ENCODE measurements at places on chromosomes 16 and 17.
A peak's percentile ranks its signal among the peaks of the same experiment; 100 is the strongest.

GRCh38 chr17:77916264-77916663 lies 42.2 kb upstream of the TNRC6C start:
- DNase-seq: no peak

DNA sequence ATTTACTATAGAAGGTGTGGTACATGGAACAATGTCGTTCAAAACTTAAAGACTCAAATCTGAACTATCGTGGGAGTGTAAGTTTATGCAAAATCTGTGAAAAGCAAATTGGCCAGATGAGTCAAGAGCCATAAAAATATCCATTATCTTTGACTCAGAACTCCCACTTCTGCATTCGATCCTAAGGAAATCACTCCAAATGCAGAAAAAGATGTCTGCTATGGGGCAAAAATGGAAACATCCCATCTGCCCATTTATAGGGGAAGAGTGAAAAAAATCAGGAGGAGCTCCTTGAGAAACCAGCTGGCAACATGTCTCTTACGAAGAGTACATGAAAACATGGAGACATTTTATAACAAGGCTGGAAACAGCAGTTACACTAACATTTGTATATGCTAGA lies 43.6 kb upstream of the CCDC182 start:
- DNase-seq: no peak

GRCh38 chr17:81631482-81631881 lies 5.4 kb downstream of the NPLOC4 start:
- DNase-seq: no peak

DNA sequence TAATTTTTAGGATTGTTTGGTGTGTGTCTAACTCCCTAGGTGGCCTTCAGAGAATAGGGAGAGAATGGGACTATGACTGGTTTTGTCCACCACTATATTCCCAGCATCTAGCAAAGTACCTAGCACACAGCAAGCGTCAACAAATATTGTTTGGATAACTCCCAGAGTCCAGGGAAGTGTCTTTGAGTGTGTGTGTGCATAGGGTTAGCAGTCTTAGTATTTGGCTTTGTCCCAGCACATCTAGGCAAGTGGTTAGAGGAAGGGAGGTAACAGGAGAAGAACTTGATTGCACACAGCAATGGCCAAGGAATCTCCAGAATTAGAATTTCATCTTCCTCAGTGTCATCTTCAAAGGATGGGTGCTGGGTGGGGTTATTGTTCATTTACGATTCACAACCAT lies 385.4 kb upstream of the CDH5 start:
- DNase-seq: no peak

DNA sequence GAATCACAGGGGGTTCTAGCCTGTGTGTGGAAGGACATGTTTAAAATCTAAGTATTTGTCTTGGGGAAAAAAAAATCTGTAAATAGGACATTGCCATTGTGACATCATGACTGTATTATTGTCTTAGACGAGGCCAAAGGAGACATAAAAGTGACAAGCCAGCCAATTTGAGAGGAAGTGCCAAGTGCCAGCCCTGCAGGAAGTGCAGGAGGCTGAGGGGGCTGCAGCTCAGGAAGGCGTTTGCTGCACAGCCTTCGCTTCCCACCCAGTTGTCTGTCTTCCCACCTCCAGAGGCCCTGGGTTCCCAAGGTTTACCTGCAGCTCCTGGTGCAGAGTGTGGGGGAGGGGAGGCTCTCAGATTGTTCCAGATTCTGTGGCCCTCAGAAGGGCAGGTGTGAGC lies 1.3 kb downstream of the ADCY7 start:
- no peak for DNase-seq

DNA sequence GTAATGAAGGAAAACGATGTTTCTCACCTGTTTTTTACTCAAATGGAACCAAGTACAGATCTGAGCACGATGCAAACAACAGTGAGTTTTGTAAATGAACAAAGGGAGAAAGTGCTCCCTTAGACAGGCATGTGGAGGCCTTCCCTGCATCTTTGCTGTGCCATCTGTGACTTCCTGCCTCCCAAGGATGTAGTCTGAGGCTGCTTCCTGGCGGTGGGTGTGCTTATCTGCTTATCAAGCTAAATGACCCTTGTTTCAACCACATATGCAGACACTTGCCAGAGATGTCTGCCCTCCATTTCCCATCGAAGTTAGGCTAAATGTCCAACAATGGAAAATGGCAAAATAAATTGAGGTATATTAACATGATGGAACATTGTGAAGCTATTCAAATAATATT lies 34.6 kb downstream of the RGS9 start:
- DNase-seq: no peak

GRCh38 chr17:63406689-63407330 lies 39.3 kb downstream of the CYB561 start:
- peak; percentile 85 for DNase-seq

- DNase-seq: no peak
Observed at GRCh38 chr17:17677299-17678040, 3.8 kb upstream of the RAI1 start.

GRCh38 chr16:25264597-25264996 lies 7.0 kb upstream of the ZKSCAN2 start:
- no peak for DNase-seq

DNA sequence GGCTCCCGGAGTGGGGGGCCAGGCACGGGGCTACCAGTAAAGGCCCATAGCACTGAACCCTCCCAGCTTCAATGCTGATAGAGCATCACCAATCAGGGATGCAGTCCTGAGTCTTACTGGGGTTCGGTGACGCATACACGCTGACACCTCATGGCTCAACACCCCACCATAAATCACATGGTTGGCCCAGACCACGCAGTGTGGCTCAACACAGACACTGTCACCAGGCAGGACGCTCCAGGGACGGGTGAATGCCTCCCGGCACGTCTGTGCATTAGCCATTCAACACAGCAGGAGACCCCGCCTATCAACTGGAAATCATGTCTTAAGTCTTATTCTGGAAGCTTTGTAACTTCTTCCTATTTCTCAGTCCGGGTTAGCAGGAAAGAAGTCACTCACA lies 35.0 kb downstream of the NECAB2 start:
- no peak for DNase-seq

DNA sequence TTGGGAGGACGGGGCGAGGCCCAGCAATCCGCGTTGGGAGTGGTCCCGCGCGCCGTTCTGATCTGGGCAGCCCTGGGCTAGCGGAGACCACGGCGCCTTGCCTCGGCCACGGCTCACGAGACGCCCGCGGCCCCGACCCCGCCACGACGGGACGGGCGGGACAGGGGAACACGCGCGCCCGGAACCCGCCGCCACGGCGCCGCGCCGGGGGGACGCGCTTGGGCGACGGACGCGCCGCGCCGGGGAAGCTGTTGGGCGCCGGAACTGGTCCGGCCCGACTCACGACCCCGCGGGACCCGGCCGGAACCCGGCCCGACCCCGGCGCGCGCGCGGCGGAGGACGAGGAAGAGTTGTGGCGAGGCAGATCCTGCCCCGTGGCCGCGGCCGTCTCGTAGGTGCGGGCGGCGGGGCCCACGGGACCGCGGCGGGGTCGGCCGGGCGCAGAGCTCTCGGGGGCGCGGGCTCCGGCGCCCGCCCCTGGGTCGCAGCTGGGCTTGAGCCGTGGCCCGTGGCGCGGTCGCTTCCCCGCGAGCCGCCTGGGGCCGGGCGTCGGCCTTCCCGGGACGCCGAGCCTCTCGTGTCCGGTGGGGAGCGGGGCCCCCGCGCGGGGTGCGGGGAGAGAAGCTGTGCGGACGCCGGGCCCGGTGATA lies at the start of gene ACSF3:
TSS of gene ACSF3 (plus strand) at position 251 of the 650 bp plus-strand sequence. CDS start 6,830 bp downstream, outside the sequence.
- no peak for DNase-seq

DNA sequence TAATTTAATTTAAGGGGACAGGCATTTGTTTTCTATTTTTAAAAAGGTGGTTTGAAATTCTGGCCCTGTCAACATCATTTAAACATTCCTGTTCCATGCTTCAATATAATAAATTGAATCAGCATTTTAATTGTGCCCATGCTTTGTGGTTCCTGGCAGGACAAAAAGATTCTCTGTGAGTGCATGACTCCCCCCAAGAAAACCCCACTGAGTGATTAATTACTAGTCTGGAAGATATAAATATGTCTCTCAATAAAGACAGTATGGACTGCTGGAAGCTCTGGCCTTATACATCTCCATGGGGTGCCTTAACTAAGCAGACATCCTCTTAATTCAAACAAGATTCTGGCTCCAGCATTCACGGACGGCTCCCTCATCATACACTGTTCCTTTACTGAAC lies 95.0 kb upstream of the PSMD7 start:
- no peak for DNase-seq

- DNase-seq: no peak
Observed at GRCh38 chr17:14209215-14209614, 27.4 kb downstream of the CDRT15 start.

GRCh38 chr17:70905796-70906195 lies 736.5 kb downstream of the KCNJ2 start:
- DNase-seq: peak; percentile 26

DNA sequence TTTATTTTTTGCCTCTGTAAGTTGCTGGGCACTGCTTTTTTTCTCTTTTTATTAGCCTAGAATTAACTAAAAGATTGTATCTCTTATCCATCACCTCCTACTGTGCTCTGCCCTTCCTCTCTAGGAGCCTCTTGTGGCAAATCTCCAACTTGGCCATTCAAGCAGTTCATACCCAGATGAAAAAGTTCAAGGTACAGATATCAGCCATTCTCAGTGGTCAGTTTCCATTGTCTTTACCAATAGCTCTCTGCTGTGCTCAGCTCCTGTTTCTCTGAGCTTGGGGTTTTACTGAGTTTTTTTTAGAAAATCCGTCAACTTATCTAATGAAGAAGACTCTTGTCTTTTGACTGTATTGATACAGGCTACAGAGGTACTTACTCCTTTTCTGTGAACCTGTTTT lies 15.6 kb downstream of the MOSMO start:
- DNase-seq: no peak

- no peak for DNase-seq
Observed at GRCh38 chr16:7614021-7614795, 281.6 kb downstream of the RBFOX1 start.

GRCh38 chr16:56198006-56198754 lies 6.9 kb downstream of the GNAO1 start:
- no peak for DNase-seq

DNA sequence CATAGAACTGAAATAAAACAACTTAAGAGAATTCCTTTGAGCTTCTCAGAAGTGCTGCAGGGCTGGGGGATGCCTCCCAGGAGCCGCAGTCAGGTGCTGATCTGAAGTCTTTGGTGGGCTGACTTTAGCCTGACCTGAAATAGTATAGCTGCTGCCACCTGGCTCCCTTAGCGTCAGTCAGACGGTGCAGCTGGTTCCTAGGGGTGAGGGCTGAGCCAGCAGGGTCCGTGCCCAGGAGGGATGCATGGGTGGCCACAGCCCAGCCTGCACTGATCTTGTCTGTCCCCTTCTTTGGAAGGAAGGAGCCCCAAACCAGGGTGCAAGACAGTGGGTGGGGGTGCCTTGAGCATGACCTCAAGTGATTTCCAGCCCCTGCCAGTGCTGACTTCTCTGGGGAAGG lies 11.5 kb downstream of the MAPT start:
- no peak for DNase-seq

- DNase-seq: no peak
Observed at GRCh38 chr17:50170662-50171370, 5.0 kb downstream of the SGCA start.

DNA sequence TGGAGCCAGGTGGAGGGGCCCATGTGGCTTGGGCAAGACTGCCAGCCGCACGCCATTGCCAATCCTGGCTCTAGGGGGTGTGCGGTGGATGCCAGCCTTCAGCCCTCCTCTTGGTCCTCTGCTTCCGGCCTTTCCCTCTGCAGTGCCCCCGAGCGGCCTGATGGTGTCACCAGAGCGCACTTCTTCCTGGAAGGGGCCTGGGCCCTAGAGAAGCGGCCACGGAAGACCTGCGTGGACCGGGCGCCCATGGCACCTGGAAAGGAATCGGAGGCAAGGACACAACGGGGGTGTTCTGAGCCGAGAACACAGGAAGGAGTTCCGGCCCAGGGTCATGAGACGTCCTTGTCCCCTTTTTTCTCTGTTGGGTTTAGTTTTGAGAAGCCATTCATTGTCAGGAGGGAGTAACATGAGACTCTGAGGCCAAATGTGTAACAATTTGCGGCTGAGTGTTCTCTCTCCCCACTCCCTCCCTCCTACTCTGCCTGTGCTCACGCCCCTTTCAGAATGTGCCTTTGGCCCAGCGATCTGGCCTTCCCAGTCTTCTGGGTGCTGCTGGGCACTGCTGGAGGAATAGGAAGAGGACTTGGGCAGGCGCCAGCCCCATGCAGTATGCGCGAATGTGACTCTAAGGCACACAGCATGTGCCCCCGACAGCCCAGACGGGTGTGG lies 92.8 kb downstream of the IRX3 start:
- no peak for DNase-seq

GRCh38 chr17:15744074-15744676 lies 12.1 kb downstream of the TBC1D26 start:
- no peak for DNase-seq

- DNase-seq: no peak
Observed at GRCh38 chr16:8845699-8846298, 23.0 kb downstream of the CARHSP1 start.

DNA sequence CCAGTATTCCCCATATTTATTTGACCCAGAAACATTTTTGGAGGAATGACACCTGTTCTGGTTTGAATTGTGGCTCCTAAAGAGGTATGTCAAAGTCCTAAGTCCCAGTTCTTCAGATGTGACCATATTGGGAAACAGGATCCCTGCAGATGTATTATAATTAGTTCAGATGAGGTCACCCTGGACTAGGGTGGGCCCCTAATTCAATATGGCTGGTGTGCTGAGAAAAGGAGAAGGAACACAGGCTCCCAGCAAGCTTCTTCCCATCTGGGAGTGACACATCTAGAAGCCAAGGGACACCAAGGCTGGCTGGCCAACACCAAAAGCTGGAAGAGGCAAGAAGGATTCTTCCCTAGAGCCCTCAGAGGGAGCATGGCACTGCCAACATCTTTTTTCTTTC lies 3.8 kb upstream of the GCSH start:
- DNase-seq: no peak

DNA sequence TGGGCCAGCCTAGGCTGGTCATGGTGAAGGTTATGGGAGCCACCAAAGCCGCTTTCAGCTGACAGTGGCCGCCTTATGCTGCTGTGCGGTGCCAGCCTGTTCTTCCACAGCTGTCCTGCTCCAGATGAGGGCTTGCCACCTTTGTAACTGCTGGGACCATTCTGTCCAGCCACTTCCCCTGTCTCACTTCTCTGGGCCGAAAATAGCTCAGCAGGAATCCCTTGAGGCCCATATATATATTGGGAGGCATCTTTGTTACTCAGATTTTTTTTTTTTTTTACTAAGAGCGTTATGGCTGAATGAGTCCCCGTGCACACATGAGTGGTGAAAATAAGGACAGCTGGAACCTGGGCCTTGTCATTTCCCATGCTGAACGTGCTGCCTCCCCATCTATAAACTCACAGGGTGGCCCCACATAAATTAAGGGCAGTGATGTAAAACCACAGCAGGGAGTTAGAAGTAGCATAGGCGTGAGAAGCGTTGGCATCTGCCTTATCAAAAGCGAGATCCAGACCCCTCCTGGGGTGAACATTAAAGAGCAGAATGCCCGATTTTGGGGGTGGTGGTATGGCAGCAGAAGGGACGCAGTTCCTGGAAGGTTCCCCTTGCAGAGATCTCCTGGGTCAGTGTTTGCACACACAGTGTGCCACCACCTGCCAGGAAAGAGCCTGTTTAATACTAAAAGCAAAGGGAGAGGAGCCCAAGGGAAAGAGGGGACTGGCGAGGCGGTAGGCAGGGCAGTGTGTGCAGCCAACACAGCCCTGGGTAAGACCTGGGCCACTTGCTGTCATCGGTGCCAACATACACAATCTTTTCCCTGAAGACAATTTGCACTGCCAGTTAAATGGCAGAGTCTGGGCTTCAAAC lies 57.8 kb downstream of the USP43 start:
- DNase-seq: no peak

Data from T1000 (cell line).